Effector memory CD8-positive, alpha-beta T cell (primary cell): ENCODE measurements at places on chromosomes 3 and 15.

DNA sequence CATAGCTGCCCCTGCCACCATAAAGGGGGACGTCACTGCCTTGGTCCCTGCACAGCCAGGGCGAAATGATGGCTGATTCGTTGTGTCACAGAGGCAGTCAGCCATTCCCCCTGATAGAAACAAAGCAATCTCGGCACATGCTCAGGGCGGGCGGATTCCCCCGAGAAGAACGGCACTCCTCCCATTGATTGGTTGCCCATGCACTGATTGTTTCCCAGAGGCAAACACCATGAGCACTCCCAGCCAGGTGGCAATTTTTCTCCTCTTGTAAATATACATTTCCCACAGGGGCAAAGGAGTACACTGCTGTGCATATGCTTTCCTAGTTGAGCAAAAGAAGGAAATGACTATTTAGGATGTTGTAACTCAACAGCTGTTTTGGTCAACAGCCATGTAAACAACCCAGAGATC is 56.5 kb downstream of the KY start:
- H3K27me3 ChIP-seq = peaks cover 15% of the 10 kb centered on the region
- H3K36me3 ChIP-seq = no peaks in the 10 kb centered on the region
- H3K4me1 ChIP-seq = no peaks in the 10 kb centered on the region
- DNase-seq = no peak
- no peak overlapping the region for H3K27ac ChIP-seq
- H3K4me3 ChIP-seq = no peak overlapping the region

- DNase-seq = no peak
- no peak overlapping the region for H3K4me3 ChIP-seq
- H3K27me3 ChIP-seq = no peaks in the 10 kb centered on the region
- H3K27ac ChIP-seq = no peak overlapping the region
- peaks cover 4% of the 10 kb centered on the region for H3K4me1 ChIP-seq
- peaks cover 35% of the 10 kb centered on the region for H3K36me3 ChIP-seq
These were observed 18.3 kb downstream of the RTF1 start for GRCh38 chr15:41435037-41435786.

GRCh38 chr3:29582273-29582672 is 301.4 kb downstream of the RBMS3 start:
- H3K4me3 ChIP-seq = no peak overlapping the region
- no peaks in the 10 kb centered on the region for H3K4me1 ChIP-seq
- H3K27me3 ChIP-seq = no peaks in the 10 kb centered on the region
- no peak for DNase-seq
- no peak overlapping the region for H3K27ac ChIP-seq

GRCh38 chr15:96122077-96123027 is 208.1 kb upstream of the NR2F2 start:
- no peak for DNase-seq
- H3K27ac ChIP-seq = no peak overlapping the region
- H3K4me1 ChIP-seq = no peaks in the 10 kb centered on the region
- H3K27me3 ChIP-seq = peaks cover 21% of the 10 kb centered on the region

- peaks cover 32% of the 10 kb centered on the region for H3K36me3 ChIP-seq
- H3K4me1 ChIP-seq = peaks cover 59% of the 10 kb centered on the region
These were observed 1.9 kb downstream of the TNIK start for GRCh38 chr3:171458071-171458863.

DNA sequence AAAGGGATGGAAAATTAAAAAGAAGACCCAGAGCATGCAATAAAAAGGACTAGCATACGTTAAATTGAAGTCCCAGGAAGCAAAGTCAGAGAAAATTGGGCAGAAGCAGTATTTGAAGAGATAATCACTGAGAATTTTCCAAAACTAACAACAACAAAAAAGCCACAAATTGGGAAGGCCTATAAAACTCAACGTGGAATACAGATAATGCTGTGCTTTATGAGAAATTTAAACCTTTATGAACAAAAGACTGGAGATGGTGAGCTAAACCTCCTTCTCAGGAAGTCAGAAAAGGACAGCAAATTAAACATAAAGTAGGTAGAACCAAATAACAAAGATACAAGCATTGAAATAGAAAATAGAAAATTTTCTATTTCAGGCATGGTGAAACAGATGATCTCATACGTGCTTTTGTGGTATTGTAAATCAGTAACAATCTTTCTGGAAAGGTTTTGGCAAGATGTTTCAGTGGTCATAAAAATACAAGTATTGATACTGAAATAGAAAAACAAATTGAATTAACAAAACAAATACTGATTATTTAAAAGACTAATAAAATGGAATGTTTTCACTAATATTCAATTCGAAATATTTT is 55.6 kb downstream of the LYSMD4 start:
- H3K4me3 ChIP-seq = no peak overlapping the region
- H3K36me3 ChIP-seq = peaks cover 26% of the 10 kb centered on the region
- no peak for DNase-seq
- H3K4me1 ChIP-seq = peaks cover 1% of the 10 kb centered on the region

DNA sequence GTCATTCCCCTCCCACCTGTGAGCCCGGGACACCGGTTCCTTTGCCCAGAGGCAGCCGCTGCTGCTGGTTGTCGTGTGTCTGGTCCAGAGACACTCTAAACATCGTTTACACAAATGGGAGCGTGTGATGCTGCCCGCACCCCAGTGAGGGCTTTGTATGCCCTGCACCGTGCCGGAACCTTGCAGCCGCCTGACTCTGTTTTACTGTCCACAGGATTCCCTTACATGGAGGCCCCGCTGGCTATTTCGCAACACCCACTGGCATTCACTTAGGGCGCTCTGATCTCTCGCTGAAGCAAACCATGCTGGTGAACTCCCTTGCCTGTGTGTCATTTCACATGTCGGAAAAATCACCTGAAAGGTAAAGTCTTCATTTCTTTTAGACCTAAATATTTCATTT is 100.8 kb upstream of the SLC6A6 start:
- peaks cover 30% of the 10 kb centered on the region for H3K4me1 ChIP-seq
- DNase-seq = no peak
- H3K4me3 ChIP-seq = no peak overlapping the region
- peaks cover 2% of the 10 kb centered on the region for H3K36me3 ChIP-seq
- H3K27ac ChIP-seq = no peak overlapping the region

GRCh38 chr15:57382215-57382614 is 5.9 kb downstream of the CGNL1 start:
- no peaks in the 10 kb centered on the region for H3K36me3 ChIP-seq
- no peak overlapping the region for H3K4me3 ChIP-seq
- H3K4me1 ChIP-seq = no peaks in the 10 kb centered on the region
- peaks cover 72% of the 10 kb centered on the region for H3K27me3 ChIP-seq
- H3K27ac ChIP-seq = no peak overlapping the region
- no peak for DNase-seq

GRCh38 chr3:131403216-131403895 is 21.8 kb downstream of the NUDT16 start:
- H3K27ac ChIP-seq = no peak overlapping the region
- peaks cover 26% of the 10 kb centered on the region for H3K27me3 ChIP-seq
- H3K4me3 ChIP-seq = no peak overlapping the region
- no peak for DNase-seq

DNA sequence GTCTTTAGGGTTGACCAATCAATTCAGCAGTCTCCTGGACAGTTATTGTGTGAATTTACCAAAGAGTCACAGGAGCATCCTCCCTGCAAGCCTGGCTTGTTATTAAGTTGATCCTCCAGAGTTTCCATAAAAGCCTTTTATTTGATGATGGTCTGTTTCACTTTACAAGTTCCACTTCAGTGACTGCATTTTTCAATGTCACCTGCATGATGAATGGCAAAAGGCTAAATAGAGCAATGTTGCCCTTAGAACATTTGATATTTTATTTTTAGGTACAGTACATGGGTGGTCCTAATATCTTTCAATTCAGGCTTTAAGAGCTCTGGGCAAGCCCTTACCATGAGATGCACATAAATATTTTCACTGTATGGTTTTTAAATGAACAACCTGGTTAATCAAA is 22.6 kb downstream of the GUCA1C start:
- peaks cover 53% of the 10 kb centered on the region for H3K27me3 ChIP-seq
- H3K4me1 ChIP-seq = no peaks in the 10 kb centered on the region
- no peaks in the 10 kb centered on the region for H3K36me3 ChIP-seq
- H3K4me3 ChIP-seq = no peak overlapping the region
- no peak overlapping the region for H3K27ac ChIP-seq

DNA sequence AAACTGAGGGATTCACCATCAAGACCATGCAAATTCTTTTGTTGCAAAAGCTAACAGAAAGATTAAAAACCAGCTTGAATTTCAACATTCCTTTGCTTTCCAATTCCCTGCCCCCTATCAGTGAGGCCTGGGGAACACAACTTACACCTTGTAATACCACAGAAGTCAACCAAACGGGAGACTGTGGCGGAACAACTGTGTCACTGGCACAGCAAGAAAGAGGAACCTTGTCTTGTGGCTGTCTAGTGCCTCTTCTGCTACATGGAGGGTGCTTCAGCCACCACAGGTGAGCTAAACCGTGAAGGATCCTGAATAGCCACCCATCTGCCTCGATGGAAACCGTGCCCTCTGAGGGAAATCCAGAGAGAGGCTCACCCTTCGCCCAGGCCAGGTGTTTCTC is 11.4 kb downstream of the CCDC12 start:
- no peak for DNase-seq
- H3K4me1 ChIP-seq = peaks cover 69% of the 10 kb centered on the region
- peaks cover 9% of the 10 kb centered on the region for H3K36me3 ChIP-seq
- no peak overlapping the region for H3K4me3 ChIP-seq

DNA sequence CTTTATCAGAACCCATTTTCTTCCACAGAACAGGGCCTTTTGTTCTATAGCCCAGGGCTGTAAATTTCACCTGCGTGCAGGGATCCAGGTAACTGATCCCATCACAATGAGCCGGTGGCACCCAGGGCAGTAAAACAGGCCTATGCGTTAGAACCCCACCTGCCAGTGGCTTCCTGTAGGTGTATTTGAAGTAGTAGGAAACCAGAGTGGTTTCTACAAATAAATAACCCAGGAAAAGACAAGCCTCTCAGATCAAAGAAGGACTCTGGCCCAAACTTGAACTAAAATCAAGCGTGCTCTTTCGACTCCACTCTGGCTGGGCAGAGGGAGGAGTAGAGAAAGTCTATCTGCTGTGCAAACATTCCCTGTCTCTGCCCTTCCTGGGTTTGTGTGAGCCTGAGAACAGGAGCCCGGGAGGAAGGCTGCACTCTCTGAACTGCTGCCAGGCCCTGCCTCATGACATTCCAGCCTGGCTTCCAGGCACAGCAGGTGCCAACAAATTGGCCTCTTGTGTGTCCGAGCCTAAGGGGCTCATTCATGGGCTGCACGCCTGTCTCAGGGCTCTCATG is 77.7 kb downstream of the CEMIP start:
- no peak overlapping the region for H3K4me3 ChIP-seq
- no peaks in the 10 kb centered on the region for H3K4me1 ChIP-seq
- peaks cover 51% of the 10 kb centered on the region for H3K27me3 ChIP-seq
- H3K36me3 ChIP-seq = no peaks in the 10 kb centered on the region
- no peak for DNase-seq
- no peak overlapping the region for H3K27ac ChIP-seq

GRCh38 chr3:99938270-99938911 is 120.7 kb downstream of the CMSS1 start:
- no peak overlapping the region for H3K27ac ChIP-seq
- no peak overlapping the region for H3K4me3 ChIP-seq
- no peaks in the 10 kb centered on the region for H3K4me1 ChIP-seq
- no peak for DNase-seq
- no peaks in the 10 kb centered on the region for H3K36me3 ChIP-seq

- no peaks in the 10 kb centered on the region for H3K36me3 ChIP-seq
- DNase-seq = no peak
- no peak overlapping the region for H3K4me3 ChIP-seq
- H3K27me3 ChIP-seq = peaks cover 45% of the 10 kb centered on the region
- H3K27ac ChIP-seq = no peak overlapping the region
- no peaks in the 10 kb centered on the region for H3K4me1 ChIP-seq
These were observed 9.2 kb upstream of the ITGA11 start for GRCh38 chr15:68441045-68441743.

GRCh38 chr3:196624067-196624790 is 15.3 kb upstream of the NRROS start:
- peak overlapping the region; percentile 63 for H3K27ac ChIP-seq
- peak overlapping the region; percentile 70 for H3K4me3 ChIP-seq
- peaks cover 11% of the 10 kb centered on the region for H3K36me3 ChIP-seq
- no peak for DNase-seq

DNA sequence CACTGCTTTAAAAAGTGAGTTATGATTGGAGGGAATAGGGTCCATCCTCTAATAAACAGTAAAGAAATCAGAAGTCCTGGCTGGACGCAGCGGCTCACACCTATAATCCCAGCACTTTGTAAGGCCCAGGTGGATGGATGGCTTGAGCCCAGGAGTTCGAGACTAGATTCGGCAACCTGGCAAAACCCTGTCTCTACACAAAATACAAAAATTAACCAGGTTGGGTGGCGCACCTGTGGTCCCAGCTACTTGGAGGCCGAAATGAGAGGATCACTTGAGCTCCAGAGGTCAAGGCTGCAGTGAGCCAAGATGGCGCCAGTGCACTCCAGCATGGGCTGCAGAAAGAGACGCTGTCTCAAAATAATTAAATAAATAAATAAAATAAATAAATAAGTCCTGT is 171.2 kb downstream of the POTEB3 start:
- no peak overlapping the region for H3K27ac ChIP-seq
- H3K36me3 ChIP-seq = no peaks in the 10 kb centered on the region
- no peak overlapping the region for H3K4me3 ChIP-seq
- peaks cover 14% of the 10 kb centered on the region for H3K27me3 ChIP-seq
- H3K4me1 ChIP-seq = no peaks in the 10 kb centered on the region
- DNase-seq = no peak

DNA sequence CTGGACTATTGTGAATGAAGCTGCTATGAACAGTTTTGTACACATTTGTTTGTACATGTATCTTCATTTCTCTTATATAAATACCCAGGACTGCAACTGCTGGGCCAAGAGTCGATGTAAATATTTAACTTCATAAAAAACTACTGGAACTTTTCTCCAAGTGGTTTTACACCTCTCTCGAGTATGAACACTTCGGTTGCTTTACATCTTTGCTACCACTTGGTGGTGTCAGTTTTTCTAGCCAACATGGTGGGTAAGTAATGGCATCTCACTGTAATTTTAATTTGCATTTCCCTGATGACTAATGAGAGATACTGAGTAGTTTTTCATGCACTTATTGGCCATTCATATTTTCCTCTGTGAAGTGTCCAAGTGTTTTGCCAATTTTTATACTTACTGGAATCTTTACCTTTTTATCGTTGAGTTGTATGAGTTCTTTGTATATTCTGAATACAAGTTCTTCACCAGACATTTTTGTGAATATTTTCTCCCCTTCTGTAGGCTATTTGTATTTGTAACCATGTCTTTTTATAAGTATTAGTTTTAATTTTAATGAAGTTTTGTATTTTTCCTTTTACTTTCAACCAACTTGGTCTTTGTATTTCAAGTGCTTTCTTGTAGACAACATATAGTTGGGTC is 44.4 kb downstream of the PCOLCE2 start:
- no peaks in the 10 kb centered on the region for H3K4me1 ChIP-seq
- H3K27ac ChIP-seq = no peak overlapping the region
- DNase-seq = no peak
- H3K36me3 ChIP-seq = no peaks in the 10 kb centered on the region
